ENCODE measurements at places on chromosomes 2 and 18.
A peak's percentile ranks its signal among the peaks of the same experiment; 100 is the strongest.

DNA sequence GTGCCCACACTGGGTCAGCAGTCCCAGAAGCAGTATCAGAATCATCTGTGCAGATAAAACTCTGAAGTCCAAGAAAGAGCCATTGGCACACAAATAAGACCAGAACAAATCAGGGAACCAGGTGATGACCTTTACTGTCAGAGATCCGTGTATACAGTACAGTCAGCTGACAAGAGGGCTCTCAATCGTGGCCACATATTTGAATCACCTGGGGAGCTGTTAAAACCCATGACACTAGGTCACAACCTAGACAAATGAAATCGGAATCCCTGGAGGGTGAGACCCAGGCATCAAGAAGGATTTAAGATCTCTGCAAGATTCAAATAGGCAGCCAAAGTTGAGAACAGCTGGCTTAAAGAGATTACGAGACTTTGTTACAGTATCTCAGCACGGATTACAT is 807.1 kb downstream of the RNF144A start:
- DNase-seq = no peak

- no peak for DNase-seq
These were observed 94.1 kb upstream of the CD302 start for GRCh38 chr2:159891917-159892730.

- no peak for DNase-seq
These were observed 55.0 kb upstream of the LAMA1 start for GRCh38 chr18:7172611-7173010.

GRCh38 chr2:222398446-222398885 is 25.9 kb upstream of the SGPP2 start:
- no peak for DNase-seq

- DNase-seq = peak; percentile 46
These were observed 7.9 kb upstream of the NDUFV2 start for GRCh38 chr18:9094307-9095226.

DNA sequence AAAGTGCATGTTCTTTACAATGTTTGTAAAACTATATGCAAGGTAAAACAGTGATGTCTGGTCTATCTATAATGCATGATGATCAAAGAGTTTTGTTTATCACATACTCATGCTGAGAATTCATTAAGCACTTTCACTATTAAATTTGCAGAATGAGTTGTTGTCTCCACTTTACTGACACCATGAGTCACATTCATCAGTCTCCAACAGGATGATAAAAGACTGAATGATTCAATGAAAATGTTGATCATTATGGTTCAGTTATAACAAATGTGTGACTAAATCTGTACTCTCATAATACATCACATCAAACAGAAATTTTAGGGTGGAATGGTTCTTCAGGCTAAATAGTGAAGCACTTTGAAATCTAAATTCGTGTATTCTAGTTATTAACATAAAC is 129.0 kb downstream of the ERBB4 start:
- no peak for DNase-seq

DNA sequence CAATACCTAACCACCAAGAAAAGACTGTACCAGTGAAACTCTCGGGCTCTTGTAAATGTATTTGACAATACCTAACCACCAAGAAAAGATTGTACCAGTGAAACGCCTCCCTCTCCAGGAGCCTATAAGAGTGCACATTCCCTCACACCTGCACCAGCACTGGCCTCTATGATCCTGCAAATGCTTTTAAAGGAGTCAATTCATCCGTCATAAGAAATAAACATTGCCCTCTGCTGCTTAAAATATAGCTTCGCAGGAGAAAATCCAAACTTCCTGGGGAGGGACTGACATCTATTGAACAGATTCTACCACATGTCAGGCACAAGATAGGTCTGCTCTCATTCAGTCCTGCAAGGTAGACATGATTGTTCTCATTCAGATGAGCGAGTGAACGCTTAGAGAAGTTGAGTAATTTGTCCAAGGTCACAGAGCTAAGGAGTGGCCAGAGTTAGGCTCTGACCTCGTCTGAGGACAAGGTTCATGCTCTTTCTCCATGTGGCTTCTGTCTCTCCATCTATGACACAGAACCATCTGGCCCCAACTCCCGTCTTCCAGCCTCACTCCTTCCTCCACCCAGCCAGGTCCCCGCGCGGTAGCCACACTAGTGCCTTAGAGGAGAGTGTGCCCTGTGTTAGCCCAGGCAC is 38.7 kb downstream of the MCFD2 start:
- peak; percentile 80 for DNase-seq

- no peak for DNase-seq
These were observed 219.7 kb downstream of the GULP1 start for GRCh38 chr2:188511346-188511745.

DNA sequence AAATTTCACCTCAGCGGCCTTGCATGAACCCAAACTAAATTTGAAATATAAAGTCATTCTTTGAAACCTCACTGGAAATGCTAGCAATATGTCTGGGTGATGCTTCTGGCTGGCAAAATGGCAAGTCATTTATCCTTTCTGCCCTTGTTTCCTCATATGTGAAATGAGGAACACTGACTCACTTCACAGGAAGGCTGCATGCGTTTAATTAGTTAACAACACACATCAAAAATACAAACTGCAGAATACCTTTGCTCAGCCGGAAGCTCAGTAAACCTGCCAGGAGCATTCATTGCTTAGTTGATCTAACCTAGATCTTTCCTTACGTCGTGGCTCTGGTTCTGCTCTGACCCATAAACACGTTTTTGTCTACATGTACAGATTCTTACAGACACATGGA is 214.2 kb upstream of the ACVR2A start:
- no peak for DNase-seq

DNA sequence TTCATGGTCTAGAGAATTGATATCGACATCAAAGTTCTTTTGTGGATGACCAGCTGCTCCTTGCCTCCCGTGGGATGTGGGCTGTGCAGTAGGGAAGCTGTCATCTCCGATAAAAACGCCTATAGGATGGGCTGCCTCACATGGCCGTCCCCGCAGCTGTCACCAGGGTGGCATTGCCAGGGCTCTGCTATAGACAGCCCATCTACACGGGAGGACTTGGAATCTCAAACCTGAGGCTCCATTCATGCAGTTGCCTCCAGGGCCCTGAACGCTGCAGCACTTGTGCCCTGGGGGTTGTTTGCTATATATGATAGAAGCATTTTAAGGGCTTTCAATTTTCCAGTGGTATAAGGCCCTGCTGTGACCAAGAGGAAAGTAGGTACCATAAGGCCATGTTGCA is 183.1 kb downstream of the MYCN start:
- DNase-seq = no peak

Data from AG09309 (cell line).